ENCODE measurements at places on chromosomes 4 and X. TPM values are rescaled to one million over a fixed set of nuclear protein-coding genes. Genes with fewer than 3 reads are reported as not detected.

GRCh38 chrX:30806187-30806728, 82.8 kb downstream of the TAB3 start:
- no peak for DNase-seq

DNA sequence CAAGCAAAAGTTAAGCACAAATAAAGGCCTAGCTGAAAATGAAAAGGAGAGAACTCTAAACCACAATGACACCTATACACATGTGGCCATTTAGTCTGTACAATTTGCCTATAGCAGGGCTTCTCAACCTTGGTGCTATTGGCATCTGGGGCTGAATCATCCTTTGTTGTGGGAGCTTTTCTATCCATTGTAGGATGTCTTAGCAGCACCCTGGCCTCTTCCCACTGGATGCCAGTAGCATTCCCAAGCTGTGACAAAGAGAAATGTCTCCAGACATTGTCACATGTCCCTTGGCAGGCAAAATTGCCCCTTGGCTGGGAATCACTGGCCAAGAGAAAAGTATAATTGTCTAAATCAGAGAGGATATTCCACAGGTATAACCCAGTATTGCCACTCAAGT, 13.5 kb upstream of the PRPS2 start:
- no peak for DNase-seq

- DNase-seq = no peak
Measured at GRCh38 chrX:129235903-129236302, 287.4 kb downstream of the SMARCA1 start.

DNA sequence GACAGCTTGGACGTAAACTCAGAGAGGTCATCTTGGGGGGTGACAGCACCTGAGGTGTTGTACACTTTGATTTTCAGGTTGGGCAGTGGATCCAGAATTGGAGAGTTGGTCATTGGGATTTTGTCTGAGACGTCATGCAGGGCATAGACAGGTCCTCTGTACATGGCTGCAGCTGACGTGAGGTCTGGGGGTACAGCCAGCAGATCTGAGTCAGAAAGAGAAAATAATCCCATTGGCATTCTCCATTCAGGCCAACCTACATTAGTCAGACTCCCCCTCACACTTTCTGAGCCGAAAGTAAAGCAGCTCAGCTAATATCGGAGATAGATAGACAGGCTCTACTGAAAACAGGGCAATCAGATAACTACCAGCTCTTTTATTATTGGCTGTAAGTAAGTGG, 329.7 kb downstream of the UNC5C start:
- DNase-seq = no peak

Gene C4orf33
- 6.6 TPM for polyA plus RNA-seq

Gene KIF4A
- polyA plus RNA-seq = 0.05 TPM

Gene HERC3
- 18.0 TPM for polyA plus RNA-seq

Gene DUSP21
- polyA plus RNA-seq = not detected

All from right cardiac atrium (tissue), 5 donors.